ENCODE measurements at places on chromosomes 11 and 22.

GRCh38 chr11:8061555-8062428 is 19.2 kb upstream of the TUB start:
- DNase-seq = no peak

GRCh38 chr22:41913040-41913719 is 1.7 kb downstream of the SHISA8 start:
- no peak for DNase-seq

DNA sequence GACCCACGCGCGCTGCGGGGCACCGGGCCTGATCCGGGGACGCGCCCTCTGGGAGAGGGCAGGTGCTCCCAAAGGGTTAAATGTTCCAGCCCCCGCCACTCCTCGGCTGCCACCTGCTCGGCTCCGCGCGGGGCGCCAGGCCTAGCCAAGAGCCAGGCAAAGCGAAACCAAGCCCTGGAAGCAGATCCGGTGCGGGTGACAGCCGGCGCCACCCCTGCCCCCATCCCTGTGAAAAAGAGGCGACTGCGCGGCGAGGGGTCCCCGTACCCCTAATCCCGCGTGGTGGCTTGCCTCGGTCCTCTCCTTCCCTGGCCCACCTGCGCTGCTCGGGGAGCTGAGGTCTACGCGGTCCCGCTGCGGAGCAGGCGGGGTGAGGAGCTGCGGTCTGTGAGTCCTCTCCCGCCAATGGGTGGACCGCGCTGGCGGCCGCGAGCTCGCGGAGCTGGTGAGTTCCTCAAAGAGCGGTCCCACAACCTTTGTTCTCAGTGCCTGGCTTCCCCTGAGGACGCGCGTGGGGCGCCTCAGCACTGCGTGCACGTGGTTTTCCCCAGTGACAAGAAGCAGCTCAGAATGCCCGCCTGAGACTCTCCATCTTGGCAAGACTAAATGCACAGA is at the start of gene ME3:
TSS of gene ME3 (minus strand) at position 610 of the 615 bp plus-strand sequence.
- DNase-seq = peak; percentile 45

DNA sequence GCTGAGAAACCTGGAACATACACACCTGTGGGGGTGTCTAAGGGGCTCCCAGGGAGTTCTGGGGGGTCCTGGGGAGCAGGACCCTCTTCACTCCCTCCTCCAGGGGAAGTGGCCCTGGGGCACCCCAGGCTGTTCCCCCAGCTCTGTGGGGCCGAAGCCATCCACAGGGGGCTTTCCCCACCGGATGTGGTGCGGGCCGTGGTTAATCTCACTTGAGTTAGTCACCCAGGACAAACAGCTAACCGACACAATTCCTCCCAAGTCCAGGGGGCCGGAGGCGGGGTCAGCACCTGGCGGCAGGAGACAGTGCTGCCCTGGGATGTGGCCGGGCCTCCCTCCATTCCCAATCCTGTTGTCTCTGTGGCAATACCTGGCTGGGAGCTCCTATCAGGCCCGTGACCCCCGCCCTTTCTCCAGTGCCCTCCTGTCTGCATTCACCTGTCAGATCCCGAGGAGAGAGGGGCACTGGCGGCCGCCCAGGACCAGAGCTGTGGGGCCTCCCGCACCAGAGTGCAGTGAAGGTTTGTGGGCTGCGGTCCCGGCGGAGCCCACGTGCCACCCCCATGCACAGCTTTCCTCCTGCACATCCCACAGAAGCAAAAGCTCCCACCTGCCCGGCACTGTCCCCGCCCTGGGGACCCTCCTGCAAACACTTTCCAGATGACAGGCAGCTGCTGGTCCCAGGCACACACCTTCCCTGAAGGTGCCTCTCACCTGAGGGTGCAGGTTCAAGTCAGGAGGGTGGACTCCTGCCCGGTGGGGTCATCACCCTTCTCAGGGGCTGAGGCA is 5.2 kb upstream of the MUC5AC start:
- DNase-seq = no peak

GRCh38 chr22:30204015-30204741 is 42.4 kb downstream of the LIF start:
- no peak for DNase-seq

All from stimulated activated CD4-positive, alpha-beta T cell treated with anti-CD3 and anti-CD28 coated beads, Interleukin-2, amount 100 ng/mL, for 48 hours (primary cell).